ENCODE measurements at places on chromosomes 12 and 14.

DNA sequence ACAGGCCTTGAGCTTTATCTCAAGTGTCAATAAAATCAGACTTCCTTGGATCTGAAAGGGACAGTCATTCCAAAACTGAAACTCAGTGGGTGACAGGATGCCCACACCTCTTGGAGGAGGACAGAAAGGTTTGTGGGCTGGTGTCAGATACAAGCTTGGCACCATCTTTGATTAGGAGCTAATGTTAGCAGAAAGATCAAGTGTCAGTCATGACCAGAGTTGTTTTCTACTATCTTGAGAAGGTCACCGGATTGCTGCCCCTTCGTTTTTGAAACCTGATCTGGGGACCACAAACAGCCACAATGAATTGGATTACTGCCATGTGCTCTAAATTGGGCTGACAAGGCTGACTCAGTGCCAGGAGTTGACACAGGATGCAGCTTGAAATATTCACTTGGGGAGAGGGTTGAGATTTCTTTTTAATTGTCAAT is 88.3 kb downstream of the OTOGL start:
- no peak for DNase-seq

GRCh38 chr14:61646366-61647116 is 48.8 kb upstream of the HIF1A start:
- DNase-seq: no peak

- no peak for DNase-seq
Measured at GRCh38 chr12:87784350-87784749, 244.9 kb downstream of the C12orf50 start.

DNA sequence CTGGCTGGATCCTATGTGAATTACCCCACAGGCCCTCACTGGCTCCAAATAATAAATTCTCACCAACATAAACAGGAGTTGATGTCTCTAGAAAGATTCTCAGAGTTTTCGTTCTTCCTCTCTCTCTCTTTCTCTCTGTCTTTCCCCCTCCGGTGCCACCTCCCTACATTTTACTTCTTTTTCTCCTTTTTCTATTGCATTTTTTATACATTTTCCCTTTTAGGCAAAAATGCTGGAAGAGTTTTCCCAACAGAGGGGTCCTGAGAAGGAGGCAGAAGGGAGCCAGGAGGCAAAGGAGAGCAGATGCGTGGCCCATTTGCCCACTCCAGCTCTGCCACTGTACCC is 826 bp upstream of the HOXC6 start:
- no peak for DNase-seq

DNA sequence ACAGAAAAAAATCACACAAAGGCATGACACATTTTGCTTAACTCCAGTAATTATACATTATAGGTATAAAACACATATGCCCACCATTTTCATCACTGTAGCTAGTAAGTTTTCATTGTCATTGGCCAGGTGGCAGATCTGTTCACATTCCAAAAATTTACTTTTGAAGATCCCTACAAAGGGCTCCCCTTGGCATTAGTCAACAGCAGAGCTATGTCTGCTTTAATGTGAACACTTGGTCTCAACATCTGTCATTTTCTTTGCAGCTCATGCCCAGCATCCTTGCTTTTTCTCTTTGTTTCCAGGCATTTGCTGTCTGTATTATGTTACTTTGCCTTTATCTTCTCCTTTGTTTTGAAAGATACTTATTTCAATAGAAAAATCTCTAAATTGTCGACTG is 519.1 kb upstream of the FOXG1 start:
- DNase-seq: no peak

DNA sequence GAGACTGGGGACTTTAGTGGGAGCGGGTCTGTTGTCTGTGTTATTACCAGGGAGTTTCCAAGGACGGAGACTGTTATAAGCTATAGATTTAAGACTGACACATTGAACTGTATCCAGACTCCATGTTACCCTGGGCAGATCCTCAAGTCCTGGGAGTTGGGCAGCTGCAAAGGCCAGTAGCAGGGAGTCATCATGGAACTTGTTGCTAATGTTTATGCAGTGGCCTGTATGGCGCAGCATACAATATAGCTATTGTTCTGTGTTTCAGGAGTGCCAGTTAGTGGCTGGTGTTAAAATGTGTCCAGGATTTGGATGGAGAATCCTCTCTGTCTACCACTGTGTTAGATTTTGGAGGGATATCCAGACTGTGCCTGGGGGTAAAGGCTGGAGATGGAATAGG is 31.7 kb downstream of the SMOC1 start:
- DNase-seq: no peak

DNA sequence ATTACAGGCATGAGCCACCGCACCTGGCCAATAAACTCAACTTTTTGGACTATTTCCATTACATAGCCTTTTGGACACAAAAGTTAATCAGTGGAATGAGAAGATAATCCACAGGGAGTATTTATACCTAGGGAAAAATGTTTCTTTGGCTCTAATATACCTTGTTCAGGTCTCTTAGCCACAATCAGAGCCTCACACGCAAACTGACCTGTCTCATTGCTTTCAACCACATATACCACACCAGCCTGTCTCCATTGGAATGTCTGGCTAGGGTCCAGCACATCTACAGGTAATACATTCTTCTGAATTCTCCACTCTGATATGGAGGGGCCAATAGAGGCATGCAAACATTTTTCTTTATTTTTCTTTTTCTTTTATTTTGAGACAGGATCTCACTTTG is 3.8 kb upstream of the RBMS2 start:
- DNase-seq: no peak

GRCh38 chr12:131403676-131404075 is 307.2 kb upstream of the SFSWAP start:
- DNase-seq: no peak

- no peak for DNase-seq
Measured at GRCh38 chr14:80549141-80549540, 337.8 kb upstream of the DIO2 start.

GRCh38 chr12:53758081-53758729 is 6.4 kb upstream of the CISTR start:
- no peak for DNase-seq

GRCh38 chr14:48738186-48738925 is 847.8 kb downstream of the RPS29 start:
- no peak for DNase-seq

DNA sequence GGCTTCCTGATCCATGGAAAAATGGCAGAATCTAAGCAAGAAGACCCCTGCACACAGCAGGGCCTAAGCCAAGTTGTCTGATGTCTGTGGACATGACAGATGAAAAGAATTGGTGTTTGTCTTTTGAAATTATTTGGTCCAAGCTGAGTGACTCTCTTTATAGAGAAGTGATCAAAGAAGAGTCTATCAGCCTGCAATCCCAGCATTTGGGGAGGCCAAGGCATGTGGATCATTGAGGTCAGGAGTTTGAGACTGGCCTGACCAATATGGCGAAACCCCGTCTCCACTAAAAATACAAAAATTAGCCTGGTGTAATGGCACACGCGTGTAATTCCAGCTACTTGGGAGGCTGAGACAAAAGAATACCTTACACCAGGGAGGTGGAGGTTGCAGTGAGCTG is 64.8 kb upstream of the TUNAR start:
- DNase-seq: no peak

GRCh38 chr12:14960548-14961465 is 594 bp downstream of the ARHGDIB start:
- DNase-seq: no peak

DNA sequence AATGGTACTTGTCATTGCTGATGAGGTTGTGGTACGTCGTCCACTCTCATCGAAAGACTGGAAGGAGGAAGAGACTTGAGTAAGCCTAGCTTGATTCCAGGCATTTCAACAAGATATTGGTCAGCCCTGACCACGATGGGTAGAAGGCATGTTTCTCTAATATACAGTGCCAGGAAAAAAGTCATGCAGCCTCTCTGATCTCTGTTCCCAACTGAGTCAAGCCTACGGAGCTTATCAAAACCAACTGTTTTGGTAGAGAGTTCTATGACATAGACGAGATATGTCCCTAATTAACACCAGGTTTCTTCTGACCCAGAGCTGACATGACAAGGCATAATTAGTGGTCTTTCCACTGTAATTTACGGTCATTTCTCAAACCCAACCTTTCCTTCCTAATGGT is 58.5 kb downstream of the NIN start:
- DNase-seq: no peak

GRCh38 chr14:23559010-23559925 is 3.2 kb downstream of the THTPA start:
- peak; percentile 73 for DNase-seq

- DNase-seq: no peak
Measured at GRCh38 chr12:130847112-130847511, 8.1 kb upstream of the STX2 start.

DNA sequence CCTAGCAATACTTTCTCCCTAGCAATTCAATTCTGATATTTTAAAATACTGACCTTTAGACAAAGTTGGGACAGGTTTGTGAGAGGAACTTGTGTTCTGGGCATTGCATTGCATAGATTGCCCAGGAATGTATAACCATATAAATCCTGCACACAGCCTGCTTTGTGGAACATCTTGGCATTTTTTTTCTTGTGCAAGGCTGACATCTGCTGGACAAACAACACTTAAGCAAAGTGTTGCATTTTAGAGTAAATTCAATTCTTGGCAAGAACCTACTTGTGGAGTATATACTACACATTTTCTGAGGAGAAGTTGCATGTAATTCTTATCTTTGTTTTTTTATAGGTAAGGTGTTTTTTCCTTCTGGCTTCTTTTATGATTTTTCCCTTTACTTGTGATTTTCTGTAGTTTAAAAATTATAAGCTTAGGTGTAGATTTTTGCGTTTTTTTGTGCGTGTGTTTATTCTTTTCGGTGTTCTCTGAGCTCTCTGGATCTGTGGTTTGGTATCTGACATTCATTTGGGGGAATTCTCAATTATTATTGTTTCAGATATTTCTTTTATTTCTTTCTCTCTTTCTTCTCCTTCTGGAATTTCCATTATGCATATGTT is 26.4 kb downstream of the TESPA1 start:
- peak; percentile 37 for DNase-seq

DNA sequence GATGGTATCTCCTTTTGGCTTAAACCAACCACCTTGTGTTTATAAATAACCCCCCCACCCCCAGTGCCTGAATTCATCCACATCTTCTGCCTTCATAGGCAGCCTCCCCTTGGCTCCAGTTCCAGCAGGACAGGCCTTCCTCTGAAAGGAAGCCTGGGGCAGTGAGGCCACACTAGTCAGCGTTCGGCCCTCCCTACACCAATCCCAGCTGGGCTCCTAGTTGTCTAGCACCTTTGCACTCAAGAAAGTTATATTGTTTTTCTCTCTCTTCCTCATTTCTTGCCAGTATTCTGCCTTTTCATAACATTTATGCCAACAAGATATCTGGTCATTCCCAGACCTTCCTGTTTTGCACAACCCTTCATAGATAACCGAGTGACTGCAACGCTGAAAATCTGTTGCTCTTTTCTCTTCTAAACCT is 73.1 kb upstream of the ACTN1 start:
- no peak for DNase-seq

DNA sequence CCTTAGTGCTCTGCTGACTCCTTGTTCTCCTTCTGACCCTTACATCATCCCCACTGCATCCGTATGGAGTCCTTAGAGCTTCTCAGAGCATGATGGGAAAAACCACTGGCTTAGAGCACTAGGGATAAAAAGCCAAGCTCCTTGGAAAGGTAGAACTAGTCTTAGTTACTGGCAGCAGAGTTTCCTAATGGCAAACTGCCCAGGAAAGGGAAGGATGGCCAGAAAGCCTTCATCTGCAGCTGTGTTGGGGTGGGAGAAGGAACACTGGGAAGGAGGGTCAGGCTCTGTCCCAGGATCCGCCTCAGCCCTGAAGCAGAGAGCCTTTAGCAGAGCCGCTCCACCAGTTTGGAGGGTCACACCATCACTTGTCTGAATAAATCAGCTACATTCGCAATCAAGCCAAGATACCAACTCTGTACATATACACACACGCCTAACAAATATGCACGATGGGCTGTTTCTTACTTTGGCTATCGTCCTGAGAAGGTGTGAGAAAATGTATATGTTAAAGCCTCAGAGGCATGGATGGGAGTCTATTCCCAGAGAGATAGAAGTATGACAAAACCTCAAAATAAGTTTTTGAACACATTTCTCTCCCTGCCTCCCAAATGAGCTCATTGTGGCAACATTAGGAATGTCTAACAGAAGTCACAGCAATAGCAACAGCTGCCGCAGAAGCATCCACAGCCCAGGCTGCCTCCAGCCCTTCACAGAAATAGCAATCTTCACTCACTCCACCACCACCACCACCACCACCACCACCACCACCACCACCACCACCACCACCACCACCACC is 18.6 kb upstream of the GALNT8 start:
- DNase-seq: no peak

- DNase-seq: no peak
Measured at GRCh38 chr12:129641926-129642325, 261.9 kb downstream of the TMEM132D start.

DNA sequence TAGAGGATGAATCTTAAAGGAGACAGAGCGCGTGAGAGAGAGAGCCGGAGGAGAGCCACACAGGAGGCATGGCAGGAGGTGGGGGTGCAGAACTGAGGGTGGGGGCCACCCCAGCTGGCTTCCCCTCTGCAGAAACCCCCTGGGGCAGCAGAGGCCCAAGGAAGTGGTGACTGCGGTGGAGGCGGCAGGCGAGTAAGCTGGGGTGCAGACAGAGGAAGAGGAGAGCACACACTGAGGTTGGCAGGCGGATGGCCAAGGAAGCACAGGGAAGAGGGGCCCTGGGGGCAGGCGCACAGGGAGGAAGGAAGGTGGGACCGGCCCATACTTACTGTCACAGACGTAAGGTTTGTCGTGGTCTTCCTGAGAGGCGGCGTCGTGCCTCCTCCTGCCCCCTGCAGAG is 179.8 kb downstream of the DPF3 start:
- no peak for DNase-seq

- DNase-seq: no peak
Measured at GRCh38 chr14:90003526-90004307, 48.0 kb downstream of the TDP1 start.

DNA sequence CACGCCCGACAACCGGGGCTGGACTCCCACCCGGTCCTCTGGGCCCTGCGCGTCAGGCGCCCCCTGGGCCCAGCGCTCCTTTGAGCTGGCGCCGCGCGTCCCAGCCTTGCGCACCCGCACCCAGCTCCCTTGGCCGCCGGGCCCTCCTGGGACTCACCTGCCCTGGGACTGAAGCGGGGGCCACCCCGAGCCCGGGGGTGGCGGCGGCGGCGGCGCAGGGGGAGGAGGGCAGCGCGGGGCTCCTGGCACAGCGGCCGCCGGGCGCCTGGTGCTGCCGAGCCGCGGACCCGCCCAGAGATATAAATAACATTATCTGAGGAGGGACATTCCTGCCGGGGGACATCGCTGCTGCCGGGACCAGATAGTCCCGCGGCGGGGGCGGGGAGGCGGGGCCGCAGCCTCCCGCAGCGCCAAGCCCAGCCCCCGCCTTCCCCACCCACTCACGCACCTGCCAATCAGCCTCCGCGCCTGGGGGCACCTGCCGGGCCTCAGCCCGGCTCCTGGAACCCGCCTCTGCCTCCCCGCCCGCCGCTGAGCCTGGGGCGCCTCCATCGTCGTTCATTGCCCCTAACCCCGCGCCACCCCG is at the start of gene SPTB:
TSS of gene SPTB (minus strand) at position 273 of the 586 bp plus-strand sequence. CDS start 56,813 bp downstream, outside the sequence.
- peak; percentile 52 for DNase-seq
